Motor neuron (in vitro differentiated cells): ENCODE measurements at places on chromosomes 16 and 17. TPM values are rescaled to one million over a fixed set of nuclear protein-coding genes. Genes with fewer than 3 reads are reported as not detected.

DNA sequence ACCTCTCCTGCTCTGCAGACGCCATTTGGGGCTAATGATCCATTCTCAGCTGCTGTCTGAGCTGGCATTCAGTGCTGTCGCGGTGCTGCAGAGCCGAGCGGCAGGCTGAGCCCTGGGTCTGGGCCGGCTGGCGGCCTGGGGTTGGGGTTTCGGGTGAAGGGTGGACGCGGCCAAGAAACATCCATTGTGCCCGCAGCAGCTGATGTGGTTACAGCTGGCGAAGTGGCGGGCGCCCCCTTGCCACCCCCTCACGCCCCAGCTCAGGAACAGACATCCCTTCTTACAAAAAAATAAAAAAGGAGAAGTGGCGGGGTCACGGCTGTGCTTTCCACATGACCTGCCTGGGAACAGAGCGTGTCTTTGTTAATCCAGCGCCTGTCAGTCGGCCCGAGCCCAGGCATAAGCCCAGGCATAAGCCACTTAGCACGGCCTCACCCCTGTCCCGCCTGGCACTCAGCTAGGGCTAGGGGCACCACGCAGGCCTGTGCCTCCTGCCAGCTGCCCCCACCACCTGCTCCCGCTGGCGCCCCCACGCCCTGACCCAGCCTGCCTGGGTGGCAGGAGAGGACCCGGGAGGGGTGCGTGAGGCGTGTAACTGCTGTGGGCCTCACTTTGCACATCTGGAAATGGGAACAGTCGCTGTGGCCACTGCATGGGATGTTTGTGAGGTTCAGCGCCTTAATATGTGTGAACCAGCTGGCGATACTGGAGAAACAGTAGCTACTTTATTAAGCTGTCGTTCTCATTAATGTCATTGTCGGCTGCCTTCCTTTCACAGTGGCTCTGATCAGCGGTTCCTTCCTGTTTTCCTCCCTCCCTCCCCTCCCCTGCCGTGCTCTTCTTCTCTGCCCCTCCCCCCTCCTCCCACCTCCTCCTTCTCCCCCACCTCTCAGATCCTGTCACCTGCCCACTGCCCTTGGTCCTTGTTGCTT lies 197.7 kb upstream of the CIBAR2 start:
- ATAC-seq = peak; percentile 34

- ATAC-seq = no peak
Measured at GRCh38 chr16:81168406-81168805, 70.1 kb upstream of the BCO1 start.

- ATAC-seq = peak; percentile 33
Measured at GRCh38 chr17:22703786-22704441, 1011.6 kb downstream of the KCNJ18 start.

- ATAC-seq = no peak
Measured at GRCh38 chr16:49216593-49216992, 65.0 kb downstream of the CBLN1 start.

- no peak for ATAC-seq
Measured at GRCh38 chr17:29294580-29294900, 592 bp upstream of the NUFIP2 start.

DNA sequence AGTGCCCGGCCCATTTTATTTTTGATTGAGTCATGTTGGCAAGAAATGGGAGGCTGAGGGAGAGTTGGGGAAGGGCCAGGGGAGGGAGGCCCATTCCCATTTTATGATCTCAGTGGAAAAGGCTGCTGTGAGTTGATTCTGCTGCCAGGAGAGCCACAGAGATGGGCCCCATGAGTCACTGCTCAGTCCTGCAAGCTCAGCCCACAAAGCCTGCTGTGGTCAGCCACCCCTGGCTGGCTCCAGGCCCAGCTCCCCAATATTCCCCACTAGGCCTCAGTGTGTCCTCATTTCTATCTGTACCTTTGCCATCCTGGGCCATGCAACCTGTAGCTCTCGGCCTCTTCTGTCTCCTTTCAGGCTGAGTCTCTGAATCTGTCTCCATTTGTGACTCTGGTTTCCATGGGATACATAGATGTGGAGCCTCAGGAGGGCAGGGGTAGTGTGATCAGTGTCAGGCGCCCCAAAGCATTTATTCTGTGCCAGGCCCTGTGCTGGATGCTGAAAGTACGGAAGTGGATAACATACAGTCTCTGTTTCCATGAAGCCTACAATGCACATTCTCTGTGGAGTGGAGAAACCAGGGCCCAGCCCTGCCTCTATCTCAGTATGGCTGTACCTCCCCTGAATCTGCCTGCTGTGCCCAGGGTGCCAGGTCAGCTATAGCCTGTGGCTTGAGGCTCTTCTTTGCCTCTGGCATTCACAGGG lies 1.9 kb upstream of the PLEKHG4 start:
- peak; percentile 29 for ATAC-seq

DNA sequence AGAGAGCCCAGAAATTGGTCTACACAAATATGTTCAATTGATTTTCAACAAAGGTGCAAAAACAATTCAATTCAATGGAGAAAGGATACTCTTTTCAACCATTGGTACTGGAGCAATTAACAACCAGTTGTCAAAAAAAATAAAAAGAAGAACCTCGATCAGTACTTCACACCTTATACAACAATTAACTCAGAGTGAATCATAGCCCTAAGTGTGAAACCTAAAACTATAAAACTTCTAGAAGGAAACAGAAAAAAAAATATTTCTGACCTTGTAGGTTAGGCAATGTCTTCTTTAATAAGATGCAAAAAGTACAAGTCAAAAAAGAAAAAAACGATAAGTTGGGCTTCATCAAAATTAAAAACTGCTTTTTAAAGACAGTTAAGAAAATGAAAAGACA lies 56.1 kb upstream of the CHMP6 start:
- ATAC-seq = no peak

DNA sequence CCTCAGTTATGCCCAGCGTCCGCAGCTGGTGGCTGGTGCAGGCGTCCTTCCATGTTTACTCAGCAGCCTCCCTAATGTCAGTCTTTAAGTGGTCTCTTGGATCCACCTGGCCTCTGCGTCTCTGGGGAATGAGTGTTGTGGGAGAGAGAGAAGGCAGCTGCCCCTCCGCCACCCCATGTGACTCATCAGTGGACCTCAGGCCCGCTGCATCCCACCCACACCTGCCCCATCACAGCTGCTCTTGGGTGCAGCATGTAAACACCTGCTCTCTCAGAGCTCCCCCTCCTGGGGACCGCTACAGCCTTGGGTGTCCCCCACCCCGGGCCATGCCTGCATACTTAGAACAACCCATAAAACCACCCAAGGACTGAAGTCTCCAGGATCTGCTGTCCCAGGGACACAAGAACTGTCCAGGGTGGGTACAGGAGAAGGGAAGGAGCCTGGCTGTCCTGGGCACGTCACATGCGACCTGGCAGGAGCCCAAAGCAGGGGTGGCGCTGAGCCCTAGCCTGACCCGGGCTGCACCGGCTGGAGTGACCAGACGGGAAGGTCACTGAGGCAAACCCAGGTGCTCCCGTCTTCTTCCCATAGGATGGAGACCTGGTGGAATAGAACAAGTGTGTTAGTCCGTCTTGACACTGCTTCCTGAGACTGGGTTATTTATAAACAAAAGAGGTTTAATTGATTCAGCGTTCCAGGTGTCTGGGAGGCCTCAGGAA lies 4.2 kb downstream of the C16orf90 start:
- peak; percentile 20 for ATAC-seq

DNA sequence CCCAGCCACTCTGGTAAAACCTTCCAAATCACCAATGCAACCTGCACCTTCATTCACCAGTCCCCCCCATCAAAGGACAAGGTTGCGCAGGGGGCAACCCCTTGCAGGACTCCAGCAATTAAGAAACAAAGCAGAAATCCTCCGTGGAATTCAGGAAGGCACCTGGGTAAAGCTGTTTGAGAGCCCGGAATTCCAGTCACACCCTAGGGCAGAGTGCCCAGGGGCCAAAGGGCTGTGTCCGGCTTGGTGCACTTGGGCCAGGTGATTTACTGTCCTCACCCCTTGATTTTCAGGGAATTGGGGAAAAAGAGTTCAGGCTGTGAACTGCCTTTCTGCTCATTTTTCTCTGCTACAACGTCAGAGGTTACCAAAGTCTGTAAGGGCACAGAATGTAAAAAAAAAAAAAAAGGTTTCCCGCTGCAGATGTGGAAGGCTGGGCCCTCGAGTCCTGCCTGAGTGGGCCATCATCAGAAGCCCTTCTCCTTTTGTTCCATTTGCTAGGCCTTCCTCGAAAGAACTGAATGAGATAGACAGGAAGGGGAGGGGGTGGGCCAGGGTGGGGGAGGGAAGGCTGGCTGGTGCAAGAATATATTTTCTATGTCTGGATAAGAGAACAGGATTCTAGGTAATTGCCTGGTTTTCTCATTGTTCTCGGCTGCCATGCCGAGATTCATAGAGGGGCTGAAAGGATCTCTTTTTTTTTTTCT lies 266.5 kb upstream of the PSMD7 start:
- ATAC-seq = peak; percentile 68

- ATAC-seq = no peak
Measured at GRCh38 chr17:64154717-64155116, 24.8 kb upstream of the ERN1 start.

GRCh38 chr16:74585846-74586443 lies 21.0 kb downstream of the GLG1 start:
- no peak for ATAC-seq

DNA sequence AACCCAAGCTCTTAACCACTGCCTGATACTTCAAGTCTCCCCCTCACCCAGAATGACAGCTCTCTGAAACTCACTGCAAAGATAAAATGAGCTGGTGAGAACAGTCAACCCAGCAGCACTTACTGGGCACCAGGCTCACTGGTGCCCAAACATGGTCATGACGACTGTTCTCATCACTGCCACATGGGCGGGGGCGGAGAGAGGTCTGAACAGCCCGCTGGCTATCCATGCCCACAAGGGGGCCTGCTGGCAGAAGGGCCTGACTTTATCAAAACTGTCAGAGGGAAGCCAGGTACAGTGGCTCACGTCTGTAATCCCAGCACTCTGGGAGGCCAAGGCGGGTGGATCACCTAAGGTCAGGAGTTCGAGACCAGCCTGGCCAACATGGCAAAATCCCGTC lies 4.0 kb downstream of the MYBBP1A start:
- ATAC-seq = no peak

GRCh38 chr16:70586731-70587130 lies 59.6 kb upstream of the IL34 start:
- ATAC-seq = no peak

DNA sequence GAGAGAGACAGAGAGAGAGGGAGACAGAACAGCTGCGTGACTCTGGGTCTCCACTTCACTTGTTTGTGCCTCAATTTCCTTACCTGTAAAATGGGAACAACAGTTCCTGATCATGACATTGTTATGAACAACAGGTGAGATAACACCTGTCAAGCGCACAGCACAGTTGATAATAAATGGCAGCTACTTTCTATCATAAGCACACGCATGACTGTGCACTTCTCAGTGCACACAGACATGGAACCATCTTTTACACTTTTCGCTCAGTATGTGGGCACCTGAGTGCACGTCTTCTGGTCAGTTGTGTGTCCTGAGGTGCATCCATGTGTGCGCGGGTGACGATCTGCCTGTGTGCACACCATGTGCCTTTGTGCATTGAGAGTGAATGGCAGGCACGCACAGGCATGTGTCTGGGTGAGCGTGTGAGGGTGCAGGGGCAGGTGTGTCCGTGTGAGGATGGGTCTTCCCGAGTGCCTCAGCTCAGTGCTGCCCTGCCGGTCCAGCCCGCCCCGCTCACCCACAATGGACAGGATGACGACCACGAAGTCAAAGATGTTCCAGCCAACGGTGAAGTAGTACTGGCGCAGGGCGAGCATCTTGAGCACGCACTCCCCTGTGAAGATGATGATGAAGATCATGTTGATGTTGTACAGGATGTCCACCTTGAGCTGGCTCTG lies 10.3 kb upstream of the CD79B start:
- no peak for ATAC-seq

- peak; percentile 83 for ATAC-seq
Measured at GRCh38 chr17:17877529-17878358, 41.0 kb upstream of the SREBF1 start.

- ATAC-seq = peak; percentile 76
Measured at GRCh38 chr17:28182559-28182958, 136.4 kb upstream of the TMEM97 start.

- ATAC-seq = no peak
Measured at GRCh38 chr16:31130899-31131298, 4.6 kb downstream of the PRSS8 start.

GRCh38 chr17:688100-688989 lies 26.3 kb downstream of the VPS53 start:
- ATAC-seq = no peak

GRCh38 chr17:75208161-75208560 lies 2.7 kb downstream of the NUP85 start:
- ATAC-seq = no peak

GRCh38 chr17:73936908-73937627 lies 266.4 kb upstream of the RPL38 start:
- no peak for ATAC-seq

DNA sequence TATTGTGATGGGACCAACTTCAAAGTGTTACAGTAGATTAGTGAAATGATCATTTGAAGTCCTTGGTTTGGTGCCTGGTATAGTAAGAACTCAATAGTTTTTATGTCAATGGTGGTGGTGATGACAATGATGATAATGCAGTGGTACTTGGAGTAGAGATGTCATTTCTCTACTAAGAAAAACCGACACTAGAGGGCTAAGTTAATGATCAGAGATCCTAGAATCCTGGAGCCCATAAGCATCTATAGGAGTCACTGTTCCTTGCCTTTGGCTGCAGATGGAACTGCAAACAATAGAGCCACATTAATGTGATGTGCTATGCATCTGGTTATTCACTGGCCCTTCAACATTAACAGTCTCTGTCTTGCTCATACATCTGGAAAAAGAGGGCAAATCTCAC lies 103.8 kb downstream of the ANKFN1 start:
- no peak for ATAC-seq

DNA sequence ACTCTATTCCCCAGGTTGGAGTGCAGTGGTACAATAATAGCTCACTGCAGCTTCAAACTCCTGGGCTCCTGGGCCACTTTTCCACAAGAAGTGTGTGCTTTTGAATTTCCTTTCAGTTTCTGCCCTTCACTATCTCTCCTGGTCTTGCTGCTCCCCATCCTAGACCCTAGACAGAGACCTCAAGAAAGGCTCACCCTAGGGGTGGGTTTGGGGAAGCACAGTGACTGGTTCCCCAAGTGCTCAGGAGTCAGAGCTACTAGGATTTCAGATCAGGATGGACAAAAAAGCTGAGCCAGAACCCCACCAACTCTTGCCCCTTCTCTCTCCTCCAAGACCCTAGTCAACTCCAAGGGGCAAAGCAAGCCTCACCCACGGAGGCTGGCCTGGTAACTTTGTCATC lies 1.6 kb upstream of the SEBOX start:
- ATAC-seq = no peak

ARL5C gene
- total RNA-seq = not detected in 2 replicates

SHCBP1 gene
- total RNA-seq = 10.1 and 11.2 TPM in 2 replicates

TMEM235 gene
- 0.31 TPM in 1 of 2 replicates, not detected in the other for total RNA-seq

PPP1R27 gene
- total RNA-seq = 0.82 and 1.3 TPM in 2 replicates

TCAP gene
- total RNA-seq = 2.8 and 3.3 TPM in 2 replicates

CASKIN1 gene
- 1.8 and 4.0 TPM in 2 replicates for total RNA-seq

CHP2 gene
- 2.9 and 7.7 TPM in 2 replicates for total RNA-seq

DNAAF1 gene
- total RNA-seq = 17.7 and 20.7 TPM in 2 replicates

GNAO1 gene
- total RNA-seq = 1.6 and 2.0 TPM in 2 replicates
